ENCODE measurements at places on chromosomes 5 and 9.
A peak's percentile ranks its signal among the peaks of the same experiment; 100 is the strongest.

DNA sequence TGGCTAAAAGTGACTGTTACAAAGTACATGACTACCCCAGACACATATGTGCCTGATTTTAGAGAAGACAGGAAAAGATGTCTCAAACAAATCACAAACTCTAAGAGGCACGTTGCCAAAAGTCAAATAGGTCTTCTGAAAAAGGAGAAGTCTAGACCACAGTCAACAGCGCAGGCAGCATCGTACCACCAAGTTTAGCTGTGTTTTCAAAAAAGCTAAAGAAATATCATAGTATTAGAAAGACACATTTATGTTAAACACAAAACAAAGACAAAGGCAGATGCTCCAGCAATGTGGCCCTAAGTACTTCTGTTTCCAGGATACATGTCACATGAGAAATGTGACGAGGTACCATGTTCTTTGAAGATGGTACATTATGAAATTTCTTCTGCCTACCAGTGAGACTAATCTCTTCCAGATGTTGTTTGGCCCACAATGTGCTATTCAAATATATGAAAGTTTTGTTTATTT lies 43.5 kb downstream of the LPAR1 start:
- no peak for DNase-seq

GRCh38 chr5:175082866-175083590 lies 358.6 kb downstream of the MSX2 start:
- no peak for DNase-seq

DNA sequence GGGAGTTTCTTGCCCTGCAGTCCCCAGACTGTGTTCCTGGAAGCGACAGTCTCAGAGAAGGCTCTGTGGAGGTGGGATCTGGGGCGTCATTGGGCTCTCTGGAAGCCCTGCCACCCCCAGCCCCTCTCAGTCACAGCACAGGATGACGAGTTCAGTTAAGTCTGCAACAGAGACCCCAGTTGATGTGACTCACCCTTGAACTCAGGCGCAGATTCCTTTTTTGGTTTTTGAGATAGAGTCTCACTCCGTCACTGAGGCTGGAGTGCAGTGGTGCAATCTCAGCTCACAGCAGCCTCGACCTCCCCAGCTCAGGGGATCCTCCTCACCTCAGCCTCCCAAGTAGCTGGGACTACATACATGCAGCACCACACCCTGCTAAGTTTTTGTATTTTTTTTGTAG lies 8.3 kb downstream of the HRH2 start:
- DNase-seq, result no peak

DNA sequence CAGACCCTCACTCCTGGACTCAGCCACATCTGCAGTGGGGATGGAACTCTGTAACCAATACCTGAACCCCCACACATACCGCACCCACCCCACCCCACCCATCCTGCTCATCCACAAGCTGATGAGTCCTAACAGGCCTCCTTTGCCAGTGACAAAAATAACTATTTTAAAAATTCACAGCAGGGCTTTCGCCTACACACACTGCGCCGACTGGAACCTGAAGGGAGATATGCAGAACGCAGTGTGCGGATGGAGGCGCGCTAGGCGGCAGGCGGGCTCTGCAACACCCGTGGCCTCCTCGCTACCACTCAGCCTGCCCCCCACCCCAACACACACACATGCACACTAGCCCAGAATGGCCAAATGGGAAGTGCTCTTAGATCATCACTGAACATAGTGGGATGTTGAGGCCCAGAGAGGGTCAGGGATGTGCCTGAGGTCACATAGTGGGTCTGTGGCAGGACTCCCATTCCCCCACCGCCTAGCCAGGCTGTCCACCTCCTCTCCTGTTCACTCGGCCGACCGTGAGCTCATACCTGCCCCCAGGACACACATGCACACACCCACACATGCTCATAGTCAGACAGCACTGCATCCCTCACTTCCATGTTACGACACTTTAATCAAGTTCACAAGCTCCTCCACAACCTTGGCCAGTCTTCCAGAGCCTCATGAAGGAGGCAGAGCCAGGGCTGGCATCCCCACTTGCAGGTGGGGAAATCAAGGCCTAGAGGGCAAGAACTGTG lies 6.3 kb upstream of the CAMK2A start:
- DNase-seq, result no peak

DNA sequence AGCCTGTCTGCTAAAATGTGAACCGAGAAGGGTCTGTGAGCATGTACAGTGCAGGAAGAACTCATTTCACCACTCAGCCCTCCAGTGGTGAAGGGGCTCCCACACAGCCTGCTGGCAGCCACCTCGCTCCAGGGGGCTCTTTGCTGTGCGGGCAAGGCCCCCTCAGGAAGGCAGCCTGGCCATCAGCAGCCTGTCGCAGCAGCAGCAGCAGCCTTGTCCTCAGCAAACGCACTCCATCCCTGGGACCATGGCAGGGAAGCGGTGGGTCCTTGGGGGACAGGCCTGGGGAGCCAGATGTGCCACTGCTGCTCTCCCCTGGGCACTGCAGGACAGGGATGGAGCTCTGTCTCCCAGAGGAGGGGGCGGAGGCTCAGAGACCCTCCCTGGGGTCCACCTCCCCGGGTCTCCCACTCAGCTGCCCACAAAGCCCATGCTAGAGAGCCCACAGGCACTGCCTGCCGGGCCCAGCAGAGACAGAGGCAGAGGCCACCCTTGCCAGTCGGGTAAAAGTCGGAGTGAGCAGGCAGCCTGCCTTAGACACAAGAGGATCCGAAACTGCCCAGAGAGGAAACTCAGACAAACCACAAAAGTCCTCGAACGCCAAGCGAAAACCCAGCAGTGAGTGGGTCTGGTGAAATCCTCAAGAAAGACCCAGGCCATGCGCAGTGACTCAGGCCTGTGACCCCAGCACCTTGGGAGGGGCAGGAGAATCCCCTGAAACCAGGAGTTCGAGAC lies 8.0 kb downstream of the BRD3 start:
- peak; percentile 77 for DNase-seq

DNA sequence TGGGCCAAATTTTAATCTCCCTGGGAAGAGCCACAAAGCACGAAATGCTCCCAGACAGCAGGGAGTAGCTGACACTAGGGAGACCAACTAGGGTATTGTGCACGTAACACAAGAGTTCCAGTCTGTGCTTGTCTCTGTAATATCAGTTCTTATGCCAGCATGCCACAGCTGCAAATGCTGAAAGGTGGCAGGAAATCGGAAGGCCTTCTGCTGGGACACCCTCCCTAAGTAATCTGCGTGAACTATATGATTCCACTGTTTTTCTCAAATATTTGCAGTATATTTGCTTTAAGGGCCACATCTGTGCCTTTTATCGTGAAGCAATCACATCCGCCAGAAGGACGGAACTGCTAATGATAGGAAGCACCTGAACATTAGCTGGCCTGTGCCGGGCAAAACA lies 12.6 kb downstream of the VLDLR start:
- DNase-seq, result no peak

DNA sequence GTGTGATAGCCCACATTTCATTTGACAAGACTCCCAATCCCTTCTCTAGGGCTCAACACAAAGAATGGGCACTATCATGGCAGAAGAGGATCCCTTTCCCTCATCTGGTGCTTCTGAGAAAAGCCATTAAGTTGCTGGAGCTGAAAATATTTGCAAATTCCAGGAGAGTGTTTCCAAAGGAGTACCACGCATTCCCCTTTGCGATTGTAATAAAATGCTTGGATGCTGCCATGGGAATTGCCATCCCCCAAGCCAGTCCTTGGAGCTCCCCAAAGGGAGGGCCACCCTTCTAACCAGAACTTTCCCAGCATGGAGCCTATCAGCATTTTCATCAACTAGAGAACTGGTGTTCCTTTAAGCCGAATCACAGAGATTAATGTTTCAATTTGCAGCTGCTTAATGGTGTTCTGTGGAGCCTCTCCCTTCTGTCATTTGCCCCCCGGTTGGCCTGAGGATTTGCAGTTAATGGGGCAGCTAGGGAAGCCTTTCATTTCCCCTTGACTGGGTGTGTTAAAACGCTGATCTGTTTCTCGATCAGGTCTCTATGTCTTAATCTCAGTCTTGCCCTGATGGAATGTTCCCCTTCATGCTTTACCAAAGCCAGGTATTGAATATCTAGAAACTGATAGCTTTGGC lies 133.0 kb downstream of the ENC1 start:
- no peak for DNase-seq

Measured in germinal center (tissue), 1 donor.